ENCODE measurements at places on chromosomes 12 and 14.
A peak's percentile ranks its signal among the peaks of the same experiment; 100 is the strongest.

DNA sequence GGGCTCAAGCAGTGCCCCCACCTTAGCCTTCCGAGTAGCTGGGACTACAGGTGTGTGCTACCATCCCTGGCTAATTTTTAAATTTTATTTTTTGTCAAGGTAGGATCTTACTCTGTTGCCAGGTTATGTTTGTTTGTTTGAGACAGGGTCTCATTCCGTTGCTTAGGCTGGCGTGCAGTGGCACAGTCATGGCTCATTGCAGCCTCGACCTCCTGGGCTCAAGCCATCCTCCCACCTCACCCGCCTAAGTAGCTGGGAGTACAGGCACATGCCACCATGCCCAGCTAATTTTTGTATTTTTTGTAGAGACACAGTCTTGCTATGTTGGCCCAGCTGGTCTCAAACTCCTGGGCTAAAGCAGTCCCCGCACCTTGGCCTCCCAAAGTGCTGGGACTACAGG lies 83.3 kb upstream of the KCNH3 start:
- no peak for DNase-seq

DNA sequence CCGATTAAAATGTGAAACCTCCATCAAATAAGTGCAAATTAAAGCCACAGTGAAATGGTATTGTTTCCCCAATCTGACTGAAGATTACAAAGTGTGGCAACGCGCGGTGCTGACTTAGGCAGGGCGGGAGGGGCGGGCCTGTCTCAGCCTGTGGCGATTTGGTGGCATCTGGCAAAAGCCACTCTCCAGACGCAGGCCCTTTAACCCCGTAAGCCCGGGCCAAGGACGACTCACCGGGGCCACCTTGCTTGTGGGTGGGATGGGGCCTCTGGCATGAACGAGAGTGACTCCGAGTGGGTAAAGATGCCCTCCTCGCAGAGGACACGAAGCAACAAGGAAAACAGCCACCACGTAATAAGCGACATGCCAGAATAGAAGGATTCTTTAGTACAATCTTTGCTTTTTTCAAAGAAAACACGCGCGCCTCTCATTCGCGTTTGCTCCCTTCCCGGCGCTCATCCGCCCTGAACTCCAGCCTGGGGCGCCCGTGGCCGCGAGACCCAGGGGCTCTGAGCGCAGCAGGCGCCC lies 815 bp downstream of the DEGS2 start:
- no peak for DNase-seq

DNA sequence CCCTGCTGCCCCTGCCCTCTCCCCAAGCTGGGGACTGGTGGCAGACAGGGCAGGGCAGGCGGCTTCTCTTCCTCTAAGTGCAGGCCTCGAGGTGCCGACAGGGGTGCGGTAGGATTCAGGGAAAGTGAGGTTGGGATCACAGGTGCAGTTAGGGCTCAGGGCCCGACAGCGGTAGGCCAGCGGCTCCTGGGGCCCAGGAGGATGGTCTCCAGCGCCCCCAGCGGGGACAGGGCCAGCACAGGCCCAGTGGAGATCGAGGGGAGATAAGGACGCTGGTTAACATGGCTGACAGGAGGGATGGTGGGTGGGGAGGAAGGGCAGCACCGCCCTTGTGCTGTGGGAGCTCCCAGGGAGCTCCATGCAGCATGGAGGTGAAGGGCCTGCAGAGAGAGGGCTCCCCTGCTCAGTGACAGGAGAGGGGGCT lies 935 bp upstream of the CRIP1 start:
- DNase-seq: peak; percentile 74

GRCh38 chr12:86249851-86250250 lies 6.3 kb downstream of the MGAT4C start:
- DNase-seq: no peak

DNA sequence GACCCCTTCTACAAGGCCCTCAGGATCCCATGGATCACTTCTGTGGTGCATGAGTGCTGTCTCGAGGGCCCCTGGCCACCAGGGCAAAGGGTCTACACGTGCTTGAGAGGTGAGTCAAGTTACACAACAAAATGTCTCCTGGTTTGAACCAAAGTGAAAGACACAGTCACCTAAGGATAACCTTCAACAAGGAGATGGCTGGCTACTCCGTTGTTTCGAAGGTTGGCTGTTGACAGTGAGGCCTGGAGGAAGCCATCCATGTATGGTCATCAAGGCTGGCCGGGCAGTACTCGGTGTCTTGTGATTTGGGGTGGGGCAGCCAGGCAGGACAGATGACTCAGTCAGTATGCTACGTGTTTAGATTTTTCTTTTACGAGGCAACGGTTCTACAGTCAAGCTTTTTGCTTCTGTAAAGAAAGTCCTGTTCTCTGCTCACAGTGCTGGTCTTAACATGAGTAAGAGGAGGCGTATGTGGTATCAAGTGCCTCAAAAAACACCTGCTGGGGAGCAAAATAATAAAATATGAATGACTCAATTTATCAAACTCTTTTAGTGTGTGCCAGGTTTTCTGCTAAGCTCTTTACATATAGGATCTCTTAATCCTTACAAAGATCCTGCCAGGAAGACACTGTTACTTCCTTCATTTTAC lies 18.0 kb upstream of the NT5DC3 start:
- DNase-seq: peak; percentile 67

DNA sequence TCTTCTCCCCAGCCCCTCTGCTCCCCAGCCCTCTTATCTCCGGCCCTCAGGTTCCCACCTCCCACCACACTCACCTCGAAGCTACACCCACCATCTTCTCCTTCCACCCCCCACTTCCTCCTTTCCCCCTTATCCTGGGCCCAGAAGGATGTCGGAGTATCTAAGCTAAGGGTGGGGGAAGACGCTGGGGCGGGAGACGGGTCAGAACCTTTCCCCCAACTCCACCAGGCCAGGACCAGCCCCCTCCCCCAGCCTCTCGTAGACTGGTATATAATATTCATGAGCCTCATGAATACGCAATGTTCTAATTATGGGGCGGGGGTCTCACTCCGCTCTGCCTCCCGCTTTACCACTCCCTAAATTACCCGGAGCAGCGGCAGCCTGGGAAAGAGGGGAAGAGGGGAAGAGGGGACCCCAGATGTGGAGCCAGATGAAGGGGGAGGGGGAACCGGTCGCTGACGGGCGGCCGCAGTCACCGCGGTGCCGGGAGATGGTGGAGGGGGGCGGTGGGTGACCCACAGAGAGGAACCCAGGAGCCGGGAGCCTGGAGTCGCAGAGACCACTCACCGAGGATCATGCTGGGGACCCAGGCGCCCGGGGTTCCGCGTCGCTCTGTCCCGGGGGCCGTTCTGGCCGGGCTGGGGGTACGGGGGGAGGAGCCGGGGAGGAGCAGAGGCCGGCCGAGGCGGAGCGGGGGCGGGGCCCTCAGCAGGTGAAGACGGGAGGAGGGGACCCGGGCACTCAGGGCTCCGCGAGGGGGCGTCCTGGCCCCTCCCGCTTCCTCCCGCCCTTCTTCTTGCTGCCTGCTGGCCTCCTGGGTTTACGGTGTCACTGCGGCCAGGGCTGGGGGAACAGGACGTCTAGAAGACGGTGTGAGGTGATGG lies 6.4 kb upstream of the ZNF385A start:
- DNase-seq: no peak

DNA sequence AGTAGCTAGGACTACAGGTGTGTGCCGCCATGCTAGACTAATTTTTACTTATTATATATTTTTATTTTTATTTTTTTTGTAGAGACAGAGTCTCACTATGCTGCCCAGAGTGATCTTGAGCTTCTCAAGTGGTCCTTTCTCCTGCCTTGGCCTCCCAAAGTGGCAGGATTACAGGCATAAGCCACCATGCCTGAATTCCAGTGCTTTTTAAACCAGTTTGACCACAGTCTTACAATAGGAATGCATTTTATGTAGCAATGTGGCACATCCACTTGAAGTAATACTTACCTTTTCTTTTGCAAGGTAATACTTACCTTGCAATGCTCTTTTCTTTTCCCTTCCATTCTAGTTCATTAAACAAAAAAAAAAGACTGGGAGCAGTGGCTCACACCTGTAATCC lies 38.0 kb upstream of the CPM start:
- no peak for DNase-seq

DNA sequence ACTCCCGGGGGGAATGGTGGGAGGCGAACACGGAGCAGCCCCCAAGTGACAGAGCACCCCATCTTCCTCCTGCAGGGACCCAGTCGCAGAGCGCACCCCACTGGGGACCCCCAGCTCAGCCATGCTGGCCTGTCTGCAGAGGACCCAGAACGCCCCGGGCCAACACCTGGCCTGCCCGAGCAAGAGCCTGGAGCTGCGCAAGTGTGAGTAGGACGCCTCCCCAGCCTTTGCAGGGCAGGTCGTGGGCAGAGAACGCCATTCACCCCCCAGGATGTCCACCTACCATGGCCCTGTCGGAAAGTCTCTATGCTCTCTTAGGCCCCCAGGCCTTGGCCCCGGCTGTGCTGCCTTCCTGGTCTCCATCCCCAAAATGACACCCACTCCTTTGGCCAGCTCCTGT lies 30.4 kb downstream of the FAM222A start:
- DNase-seq: no peak

GRCh38 chr14:99686557-99687283 lies 2.6 kb downstream of the CYP46A1 start:
- no peak for DNase-seq

DNA sequence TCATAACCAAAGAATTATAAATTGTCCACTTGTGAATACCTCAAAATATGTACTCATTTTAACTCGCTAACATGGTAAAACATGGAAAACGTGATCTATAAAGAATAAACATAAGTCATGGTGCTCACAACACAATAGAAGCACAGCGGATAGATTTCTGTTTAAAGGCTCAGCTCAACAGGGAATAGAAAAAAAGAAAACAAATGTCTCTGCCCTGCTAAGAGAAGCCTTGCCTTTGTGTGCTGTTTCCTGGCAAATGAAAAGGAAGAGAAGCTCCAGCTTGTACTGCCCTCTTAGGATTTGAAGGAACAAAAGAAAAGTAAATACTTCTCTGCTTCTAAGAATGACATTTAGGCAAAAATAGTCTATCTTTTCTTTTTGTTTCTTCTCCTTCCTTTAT lies 121.0 kb upstream of the KRR1 start:
- DNase-seq: no peak

- DNase-seq: no peak
Observed at GRCh38 chr14:50620341-50620740, 47.8 kb downstream of the SAV1 start.

DNA sequence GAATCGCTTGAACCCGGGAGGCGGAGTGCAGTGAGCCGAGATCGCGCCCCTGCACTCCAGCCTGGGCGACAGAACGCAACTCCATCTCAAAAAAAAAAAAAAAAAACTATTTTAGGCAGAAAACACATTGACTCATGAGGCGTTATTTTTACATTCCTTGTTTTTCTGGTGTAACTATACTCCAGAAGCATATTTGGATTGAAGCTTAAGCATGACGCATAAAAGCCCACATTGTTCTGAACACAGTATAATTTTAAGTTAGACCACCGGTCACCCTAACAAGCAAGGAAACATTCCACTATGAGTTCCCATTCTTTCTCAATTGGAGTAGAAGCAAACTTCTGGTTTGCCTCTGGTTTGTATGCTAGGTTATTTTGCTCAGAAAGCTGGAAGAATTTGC lies 173.0 kb downstream of the MYRFL start:
- no peak for DNase-seq

DNA sequence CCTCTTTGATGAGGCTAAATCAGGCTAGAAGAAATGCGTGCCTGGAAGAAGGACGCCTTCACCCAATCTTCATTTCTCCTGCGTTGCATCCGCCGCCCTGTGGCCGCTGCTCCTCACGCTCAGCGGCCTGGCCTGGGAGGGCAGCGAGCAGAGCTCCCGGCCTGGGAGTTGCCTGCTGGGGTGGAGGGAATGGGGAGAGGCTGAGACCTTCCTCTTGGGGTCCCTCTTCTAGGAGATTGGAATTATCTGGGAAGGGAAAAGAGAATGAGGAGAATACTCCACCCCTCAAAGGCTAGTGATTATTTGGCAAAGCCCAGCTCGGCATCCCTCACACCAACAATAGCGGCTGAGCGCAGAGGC lies 2.4 kb upstream of the HOXC12 start:
- DNase-seq: no peak

- DNase-seq: no peak
Observed at GRCh38 chr14:75961662-75962061, 20.1 kb downstream of the TGFB3 start.

Data from HepG2 (cell line).